ENCODE measurements at places on chromosomes 6 and 20.

- DNase-seq: no peak
These were observed 133.4 kb downstream of the RFPL4B start for GRCh38 chr6:112480553-112480952.

DNA sequence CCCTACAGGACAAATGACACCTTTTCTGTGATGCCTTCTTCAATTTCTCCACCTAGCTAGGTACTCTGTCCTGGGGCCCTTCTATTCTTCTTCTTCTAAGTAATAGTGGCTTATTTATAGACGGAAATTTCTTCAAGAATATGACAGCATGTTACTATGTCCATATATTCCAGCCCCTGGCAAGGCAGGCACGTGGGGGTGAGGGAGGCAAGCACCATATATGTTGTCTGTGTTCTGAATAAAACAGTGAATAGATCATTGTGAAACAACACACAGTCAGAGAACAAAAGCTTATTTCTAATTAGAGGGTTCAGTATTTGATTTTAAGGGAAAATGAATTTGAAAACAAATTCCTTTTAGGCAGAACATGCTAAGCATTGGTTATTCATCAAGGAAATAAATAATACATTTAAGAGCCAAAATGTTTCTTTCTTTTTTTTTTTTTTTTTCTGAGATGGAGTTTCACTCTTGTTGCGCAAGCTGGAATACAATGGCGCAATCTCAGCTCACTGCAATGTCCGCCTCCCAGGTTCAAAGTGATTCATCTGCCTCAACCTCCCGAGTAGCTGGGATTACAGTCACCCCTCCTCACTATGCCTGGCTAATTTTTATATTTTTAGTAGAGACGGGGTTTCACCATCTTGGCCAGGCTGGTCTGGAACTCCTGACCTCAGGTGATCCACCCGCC is 6.2 kb downstream of the HEBP2 start:
- no peak for DNase-seq

GRCh38 chr6:107712665-107713551 is 111.2 kb downstream of the SCML4 start:
- DNase-seq: no peak

- DNase-seq: no peak
These were observed 160.1 kb downstream of the SIM1 start for GRCh38 chr6:100304575-100304974.

DNA sequence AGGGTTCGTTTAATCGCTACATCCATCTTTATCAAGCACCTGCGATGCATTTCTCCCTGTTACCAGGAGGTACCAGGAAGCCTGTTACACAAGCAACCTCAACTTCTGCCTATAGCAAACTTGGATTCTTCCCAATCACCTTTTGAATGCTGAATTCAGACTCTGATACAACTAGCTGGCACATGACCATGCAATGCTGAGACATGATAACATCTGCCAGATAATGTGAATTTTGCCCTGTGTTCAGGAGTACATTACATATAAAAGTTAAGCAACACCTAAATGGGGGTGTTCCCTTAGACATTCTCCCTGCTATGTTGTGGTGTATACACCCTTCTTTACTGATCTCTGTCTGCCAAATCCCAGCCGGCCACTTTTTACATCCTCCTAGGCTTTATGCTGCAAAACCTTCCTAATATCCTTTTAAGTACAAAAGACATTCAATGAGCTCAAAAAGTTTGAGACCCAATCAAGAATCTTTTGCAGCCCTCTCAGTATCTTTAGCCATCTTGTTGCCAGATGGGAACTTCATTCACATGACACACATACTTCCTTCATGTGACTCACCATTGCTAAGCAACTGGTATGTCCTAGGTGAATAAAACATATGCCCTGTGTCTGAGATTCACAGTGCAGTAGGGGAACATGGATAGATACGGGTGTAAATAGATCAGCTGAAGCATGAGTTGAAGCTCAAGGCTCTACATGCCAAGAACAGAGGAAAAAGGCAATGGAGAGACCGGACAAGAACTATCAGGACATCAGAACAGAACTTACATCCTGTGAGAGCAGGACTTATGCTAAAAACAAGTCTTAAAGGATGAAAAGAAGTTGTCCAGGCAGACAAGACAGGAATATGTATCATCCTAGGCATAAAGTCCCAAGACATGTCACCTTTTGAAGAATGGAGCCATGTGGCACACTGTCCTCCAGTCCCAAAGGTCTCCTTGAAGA is 84.3 kb downstream of the ZHX3 start:
- DNase-seq: no peak

- no peak for DNase-seq
These were observed 231.2 kb upstream of the ZFP64 start for GRCh38 chr20:52422574-52423336.

DNA sequence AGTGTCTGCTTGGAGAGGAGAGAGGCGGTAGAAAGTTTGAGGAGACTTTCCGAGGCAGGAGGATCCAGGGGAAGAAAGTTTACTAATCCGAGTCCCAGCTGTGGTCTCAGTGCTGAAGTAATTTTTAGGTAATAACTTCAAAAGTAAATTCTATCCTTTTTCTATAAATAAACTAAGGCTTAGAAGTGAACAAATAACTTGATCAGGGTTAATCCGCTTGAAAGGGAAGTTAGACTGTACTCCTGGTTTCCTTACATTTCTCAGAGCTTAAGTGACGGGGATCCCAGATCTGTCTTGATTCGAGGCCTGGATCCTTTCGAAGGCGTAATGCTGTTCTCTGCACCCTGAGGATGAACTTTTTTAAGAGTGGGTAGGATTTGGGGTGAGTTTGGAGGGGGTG is 2.6 kb downstream of the STK35 start:
- DNase-seq: no peak

- DNase-seq: no peak
These were observed 1.9 kb upstream of the SLC24A3 start for GRCh38 chr20:19210391-19211155.

DNA sequence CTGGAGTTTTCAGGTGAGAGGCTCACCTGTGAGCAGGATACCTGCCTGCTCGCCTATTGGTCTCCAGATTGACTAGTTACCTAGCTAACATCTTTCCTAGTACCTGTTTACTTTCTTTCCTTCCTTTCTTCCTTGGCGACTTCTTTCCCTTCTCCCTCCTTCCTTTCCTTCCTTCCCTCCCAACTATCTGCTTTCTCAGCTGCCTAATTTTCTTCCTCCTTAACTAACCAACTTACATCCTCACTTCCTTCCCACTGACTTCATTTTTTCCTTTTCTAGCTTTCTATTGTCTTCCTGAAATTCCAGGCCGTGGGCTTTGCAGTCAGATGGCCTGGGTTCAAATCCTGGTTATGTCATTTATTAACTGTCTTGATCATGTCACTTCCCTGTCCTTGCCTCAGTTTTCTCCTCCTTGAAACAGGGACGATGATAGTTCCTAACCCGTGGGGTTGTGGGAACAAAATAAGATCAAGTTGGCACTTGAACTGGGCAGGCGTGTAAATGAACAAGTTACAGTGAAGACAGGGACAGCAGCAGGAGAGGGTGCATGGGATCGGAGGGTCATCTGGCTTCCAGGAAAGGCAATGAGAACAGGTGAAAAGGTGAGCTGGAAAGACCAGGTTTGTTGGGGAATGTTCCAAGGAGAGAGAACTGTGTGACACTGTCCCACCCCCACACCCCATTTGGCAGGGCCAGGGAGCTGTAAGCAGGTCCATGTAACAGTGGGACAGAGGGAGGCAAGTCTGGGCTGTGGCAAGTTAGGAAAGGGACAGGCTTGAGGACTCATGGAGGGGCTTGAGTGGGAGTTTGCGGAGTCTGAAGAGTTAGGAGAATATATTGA is 540 bp downstream of the SGK2 start:
- DNase-seq: no peak

DNA sequence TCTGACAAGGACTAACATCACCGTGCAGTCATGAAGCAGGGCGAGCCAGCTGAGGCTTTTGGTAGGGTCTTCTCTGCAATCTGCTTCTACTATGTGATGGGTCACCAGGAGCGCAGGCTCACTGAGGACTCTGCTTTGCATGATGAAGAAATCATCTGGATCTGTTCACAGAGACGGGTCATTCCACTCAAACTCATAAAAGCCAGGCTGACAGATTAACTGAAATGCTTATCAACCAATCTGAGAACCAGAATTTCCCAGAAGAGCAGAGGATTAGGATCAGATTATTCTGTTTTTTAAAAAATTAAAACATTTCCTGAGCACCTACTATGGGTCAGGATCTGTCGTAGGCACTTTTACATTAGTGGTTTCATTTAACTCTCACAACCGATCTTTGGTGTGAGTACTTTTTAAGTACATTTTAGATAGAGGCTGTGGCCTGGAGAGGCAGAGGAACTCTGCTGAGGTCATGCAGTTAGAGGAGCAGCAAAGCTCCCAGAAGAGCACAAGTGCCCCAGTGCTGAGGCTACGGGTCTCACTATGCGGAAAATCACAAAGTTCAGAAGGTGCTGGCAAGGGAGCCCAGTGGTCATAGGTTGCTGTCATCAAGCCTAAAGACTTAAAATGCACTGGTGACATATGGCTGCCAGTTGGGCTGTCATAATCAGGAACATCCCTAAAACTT is 109.1 kb downstream of the BACH2 start:
- DNase-seq: no peak

DNA sequence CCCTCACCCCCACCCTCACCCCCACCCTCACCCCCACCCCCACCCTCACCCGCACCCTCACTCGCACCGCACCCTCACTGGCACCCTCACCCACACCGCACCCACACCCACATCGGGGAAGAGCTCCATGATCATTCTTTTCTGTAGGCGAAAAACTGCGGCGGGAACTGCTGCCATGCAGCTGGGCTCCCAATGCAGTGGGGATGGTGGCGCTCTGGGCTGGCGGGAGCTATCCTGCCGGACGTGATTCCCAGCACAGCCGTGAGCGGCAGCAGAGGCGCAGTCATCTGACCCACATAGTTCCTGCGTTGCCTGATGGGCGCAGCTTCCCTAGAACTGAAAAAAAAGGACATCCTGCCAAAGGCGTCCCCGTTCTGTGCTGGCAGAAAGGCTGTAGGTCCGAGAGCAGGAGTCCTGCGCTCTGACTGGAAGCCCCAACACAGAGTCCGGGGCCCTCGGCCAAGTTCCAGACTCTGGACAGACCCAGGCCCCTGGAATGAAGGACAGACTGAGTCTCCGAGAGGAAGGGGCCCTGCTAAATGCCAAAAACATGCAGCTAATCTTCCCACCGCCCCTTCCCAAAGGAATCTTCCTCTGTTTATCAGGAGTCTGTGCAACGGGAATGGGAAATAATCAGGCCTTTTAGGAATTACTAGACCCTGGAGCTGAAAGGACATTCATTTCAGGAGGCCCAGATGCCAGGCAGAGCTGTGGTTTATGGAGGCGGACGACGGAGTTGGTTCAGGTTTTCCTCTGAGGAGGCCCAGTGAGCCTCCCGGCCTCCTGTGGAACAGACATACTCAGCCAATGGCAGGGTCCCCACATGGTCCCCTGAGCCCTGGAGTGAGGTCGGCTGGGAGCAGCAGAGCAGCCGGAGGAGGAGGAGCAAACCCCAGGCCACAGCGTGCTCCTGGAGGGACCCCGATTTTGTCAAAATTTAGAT is 14.1 kb upstream of the TCFL5 start:
- DNase-seq: no peak

GRCh38 chr20:35953387-35954199 is 709 bp downstream of the SCAND1 start:
- peak; percentile 33 for DNase-seq

GRCh38 chr6:25872814-25873213 is 1.2 kb downstream of the SLC17A3 start:
- no peak for DNase-seq

GRCh38 chr20:35474303-35474871 is 19.0 kb downstream of the CEP250 start:
- no peak for DNase-seq

DNA sequence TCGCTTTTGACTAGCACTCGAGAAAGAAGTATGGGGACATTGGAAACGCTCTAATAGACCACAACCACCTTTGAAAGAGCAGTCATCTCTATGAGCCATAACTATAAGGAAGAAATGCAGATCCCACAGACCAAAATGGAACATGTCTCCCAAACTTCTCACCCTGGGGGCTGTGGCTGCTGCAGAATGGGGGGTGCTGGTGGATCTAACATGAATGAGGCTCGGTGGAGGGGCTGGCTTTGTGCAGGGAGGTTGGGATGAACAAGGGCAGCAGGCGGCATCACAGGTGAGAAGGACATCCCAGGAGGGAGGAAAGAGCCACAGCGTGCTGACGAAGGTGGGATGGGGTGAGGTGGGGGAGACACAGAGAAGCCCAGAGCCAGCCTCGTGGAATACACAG is 10.5 kb upstream of the CCR6 start:
- no peak for DNase-seq

DNA sequence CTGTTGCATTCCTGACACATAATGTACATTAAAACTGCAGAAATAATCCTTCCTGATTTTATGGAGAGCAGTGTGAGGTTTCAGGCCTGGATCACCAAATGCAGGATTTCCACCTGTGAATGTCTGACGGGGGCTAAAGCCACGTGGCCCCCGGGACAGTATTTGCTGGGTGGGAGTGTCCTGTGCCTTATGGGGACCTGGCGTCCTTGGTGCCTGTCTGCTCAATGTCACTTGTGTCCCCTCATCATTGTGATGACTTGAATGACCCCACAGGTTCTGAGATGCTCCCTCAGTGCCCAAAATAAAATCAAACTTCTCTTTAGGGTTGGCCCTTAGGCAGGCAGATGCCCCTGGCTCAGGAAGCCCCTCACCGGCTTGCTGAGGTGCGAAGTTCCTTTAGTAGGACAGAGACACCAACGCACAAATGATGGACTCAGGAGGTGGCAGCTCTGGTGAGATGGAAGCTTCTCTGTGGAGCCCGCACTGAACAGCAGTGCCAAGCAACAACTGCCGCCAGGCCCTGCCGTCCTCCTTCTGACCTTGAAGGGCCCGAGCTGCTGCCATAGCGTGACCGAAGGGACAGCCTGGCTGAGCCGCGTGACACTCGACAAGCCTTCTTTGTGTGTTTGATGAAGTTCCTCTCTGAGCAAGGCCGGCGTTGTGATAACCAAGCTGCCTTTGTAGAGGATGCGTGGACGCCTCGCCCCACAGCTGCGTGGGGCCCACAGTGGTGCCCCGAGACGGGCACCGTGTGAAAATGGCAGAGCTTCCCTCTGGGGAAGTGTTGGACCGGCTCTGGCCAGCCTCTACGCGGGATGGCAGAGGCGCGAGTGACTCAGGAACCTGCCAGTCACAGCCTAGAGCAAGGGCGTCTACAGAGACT is 30.9 kb downstream of the FRMD1 start:
- DNase-seq: no peak

DNA sequence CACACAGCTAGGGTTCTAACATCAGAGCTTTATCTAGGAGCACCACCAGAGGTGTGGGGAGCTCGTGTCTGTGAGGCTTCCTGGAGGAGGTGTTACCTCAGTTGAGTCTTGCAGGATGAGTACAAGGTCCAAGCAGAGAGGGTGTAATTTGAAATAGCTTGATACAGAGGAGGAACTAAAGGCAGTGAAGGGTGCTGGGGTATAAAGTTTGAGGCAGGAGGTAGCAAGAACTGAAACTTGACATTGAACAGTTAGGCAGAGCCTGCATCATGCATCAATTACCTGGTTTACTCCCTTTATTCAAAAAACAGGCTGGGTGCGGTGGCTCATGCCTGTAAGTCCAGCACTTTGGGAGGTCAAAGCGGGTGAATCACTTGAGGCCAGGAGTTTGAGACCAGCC is 241.2 kb downstream of the UST start:
- DNase-seq: no peak

- no peak for DNase-seq
These were observed 20.3 kb downstream of the SLC22A2 start for GRCh38 chr6:160238278-160238711.

GRCh38 chr6:5108068-5108467 is 22.9 kb downstream of the PPP1R3G start:
- DNase-seq: no peak

All from stimulated activated CD8-positive, alpha-beta memory T cell treated with anti-CD3 and anti-CD28 coated beads, Interleukin-2, amount 100 ng/mL, for 1 hour (primary cell).